ENCODE measurements at places on chromosomes 3 and 15. TPM values are rescaled to one million over a fixed set of nuclear protein-coding genes. Genes with fewer than 3 reads are reported as not detected.

DNA sequence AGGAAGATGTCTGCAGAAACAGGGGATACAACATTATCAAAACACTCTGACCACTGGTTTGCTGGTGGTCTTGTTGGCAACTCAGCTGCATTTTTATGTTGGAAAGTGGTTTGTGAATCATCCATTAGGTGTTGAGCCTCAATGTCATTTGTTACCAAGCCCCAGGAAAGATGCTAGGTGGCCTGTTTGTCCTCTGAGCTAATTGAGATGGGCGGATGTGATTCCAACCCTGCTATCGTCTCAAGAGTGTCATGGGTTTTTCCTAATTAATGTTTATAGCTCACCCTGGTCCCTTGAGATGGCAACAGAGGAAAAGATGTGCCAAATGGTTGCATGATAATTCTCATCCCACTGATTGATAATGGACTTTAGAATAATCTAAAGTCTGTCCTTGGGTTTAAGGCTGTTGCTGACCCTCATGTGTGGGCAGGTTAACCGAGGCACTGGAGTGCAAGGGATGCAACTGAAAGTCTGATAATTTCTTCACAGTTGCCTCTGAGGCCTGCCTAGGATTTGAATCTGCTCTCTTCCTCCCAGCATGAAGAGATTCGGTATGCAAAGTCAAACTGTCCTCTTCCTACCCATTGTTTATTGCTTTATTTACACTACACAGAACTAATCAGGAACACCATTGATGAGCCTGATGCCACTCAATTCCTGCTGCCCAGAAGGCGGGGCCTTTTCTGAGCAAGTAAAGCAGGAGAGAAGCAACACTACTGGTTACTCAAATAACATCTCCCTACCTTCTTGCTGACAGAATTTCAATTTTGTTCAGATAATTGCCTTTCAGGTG lies 166.2 kb upstream of the TBC1D5 start:
- no peak for DNase-seq

The GP5 gene
- total RNA-seq, result not detected

- DNase-seq, result no peak
Observed at GRCh38 chr3:67034371-67034770, 36.3 kb downstream of the KBTBD8 start.

The RHOV gene
- 96.8 TPM for total RNA-seq

- DNase-seq, result no peak
Observed at GRCh38 chr15:66169625-66170024, 83.9 kb downstream of the MEGF11 start.

The DNASE1L3 gene
- total RNA-seq, result 8.1 TPM

The BCL2A1 gene
- 1.3 TPM for total RNA-seq

DNA sequence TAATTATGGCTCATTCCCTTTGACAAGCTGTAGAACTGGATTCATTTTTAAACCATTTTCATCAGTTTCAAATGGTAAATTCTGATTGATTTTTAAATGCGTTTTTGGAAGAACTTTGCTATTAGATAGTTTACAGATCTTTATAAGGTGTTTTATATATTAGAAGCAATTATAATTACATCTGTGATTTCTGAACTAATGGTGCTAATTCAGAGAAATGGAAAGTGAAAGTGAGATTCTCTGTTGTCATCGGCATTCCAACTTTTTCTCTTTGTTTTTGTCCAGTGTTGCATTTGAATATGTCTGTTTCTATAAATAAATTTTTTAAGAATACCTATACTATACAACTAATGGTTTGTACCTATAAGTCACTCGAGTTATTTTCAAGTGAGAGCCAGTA lies 62.7 kb downstream of the PXYLP1 start:
- DNase-seq, result no peak

DNA sequence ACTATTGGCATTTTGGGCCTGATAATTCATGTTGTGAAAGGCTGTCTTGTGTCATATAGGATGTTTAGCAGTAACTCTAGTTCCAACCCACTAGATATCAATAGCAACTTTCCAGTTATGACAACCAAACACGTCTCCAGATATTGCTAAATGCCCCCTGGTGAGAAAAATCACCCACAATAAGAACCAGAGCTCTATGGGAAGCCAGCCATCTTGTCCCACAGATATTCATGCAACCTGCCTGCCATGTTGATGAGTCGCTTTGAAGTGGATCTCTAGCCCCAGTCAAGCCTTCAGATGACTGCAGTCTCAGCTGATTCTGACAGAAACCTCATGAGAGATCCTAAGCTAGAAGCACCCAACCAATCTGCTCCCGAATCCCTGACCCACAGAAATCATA lies 5.6 kb upstream of the TNIK start:
- no peak for DNase-seq

DNA sequence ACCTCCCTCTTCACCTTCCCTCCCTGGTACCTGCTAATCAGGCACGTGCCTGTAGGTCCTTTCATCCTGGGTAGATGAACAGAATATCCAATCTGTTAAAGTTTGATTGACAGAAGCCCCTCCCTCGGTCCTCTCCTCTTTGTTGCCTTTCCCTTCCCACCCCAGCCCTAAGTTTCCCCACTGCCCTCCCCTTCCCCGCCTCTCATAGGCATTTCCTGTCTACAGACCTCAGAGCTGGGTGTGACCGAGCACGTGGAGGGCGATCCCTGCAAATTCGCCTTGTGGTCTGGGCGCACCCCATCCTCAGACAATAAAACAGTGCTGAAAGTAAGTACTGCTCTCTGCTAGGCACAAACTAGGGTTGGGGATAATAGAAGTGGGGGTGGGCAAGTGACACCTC lies 239.2 kb upstream of the UMPS start:
- no peak for DNase-seq

GRCh38 chr15:52308446-52309153 lies 13.0 kb upstream of the MYO5C start:
- no peak for DNase-seq

DNA sequence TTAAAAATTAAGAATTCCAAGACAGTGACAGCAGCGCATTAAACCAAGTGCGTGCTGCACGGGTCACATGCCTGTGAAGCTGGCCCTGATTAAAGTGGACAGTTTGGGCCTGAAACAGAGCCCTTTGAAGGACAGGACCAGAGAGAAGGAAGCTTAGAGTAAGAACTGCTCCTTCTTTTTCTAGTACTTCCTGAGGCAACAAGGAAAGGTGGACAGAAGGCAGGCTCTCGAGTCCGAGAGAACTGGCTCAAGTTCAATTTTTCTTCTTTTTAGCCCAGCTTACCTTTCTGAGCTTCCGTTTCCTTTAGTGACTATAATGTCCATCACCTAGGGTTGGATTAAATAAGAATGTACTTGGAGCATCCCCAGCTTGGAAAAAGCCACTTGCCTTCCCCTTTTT lies 26.9 kb downstream of the ANP32A start:
- no peak for DNase-seq

DNA sequence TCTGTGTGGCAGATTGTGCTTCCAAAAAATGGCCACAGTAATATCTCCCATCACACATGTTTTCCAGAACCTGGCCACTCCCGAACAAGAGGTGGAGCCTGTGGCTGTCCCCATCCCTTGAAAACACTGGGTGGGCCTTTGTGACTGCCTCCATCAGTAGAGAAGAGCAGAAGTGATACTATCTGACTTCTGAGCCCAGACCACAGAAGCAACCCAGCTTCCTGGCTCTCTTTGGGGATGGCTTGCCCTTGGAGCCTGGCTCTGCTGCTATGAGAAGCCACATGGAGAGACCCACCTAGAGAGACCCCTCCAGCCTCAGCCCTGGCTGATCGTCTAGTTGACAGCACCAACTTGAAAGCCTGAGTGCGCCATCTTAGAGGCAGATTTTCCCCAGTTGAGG lies 39.8 kb upstream of the CMTM8 start:
- DNase-seq, result no peak

Data from lower leg skin (tissue), 4 donors.